ENCODE measurements at places on chromosomes 4 and X.

DNA sequence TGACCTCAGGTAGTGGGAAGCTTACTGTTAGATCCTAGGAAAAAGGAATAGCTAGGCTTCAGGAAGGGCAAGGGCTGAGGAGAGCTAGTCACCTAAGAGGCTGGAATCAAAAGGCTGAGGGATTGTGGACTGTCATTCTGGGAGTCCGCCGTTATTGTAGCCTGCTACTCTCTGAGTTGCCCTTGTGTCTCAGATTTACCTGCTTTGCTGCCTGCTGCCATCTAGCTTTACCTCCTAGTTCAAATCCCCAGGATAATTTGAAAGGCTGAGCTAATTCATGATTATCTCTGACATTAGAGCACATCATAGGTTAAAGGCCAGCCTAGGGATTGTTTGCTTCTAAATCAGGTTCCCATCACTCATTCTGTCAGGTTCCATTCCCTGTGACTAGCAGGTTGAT is 120.2 kb downstream of the FHIP1A start:
- DNase-seq, result no peak

- DNase-seq, result no peak
Measured at GRCh38 chrX:72306851-72307645, 1.3 kb upstream of the CITED1 start.

GRCh38 chr4:1237981-1238675 is 10.8 kb downstream of the CTBP1 start:
- DNase-seq, result no peak

DNA sequence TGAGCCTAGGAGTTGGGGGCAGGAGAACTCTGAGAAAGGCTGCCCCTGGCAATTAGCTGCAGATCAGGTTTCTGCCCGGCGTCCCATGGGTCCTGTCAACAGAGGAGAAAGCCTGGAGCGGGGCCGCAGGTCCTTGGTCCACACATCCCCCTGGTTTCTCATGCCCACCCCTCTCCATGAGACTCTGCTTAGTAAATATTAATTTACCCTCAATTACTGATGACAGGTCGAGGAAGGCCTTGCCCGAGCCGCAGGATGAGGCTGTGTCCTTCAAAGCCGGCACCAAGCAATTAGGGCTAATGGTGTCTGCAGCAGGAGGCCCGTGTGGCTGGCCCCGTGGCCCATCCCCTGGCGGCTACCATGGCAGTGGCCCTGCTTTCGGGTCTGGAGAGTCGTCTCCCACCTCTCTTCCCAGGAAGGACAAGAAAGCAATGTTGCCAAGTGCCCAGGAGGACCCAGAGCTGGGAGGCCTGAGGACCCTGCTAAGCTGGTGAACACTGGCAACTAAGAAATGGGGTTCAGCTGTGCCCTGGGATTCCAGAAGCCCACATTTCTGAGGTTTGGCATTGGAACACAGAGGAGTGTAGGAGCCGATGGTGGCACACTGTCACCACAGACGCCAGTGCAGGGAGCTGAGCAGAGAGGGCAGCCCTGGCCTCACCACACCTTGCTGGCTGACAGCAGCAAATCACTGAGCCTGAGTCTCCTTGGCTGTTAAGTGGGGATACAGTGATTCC is 114.6 kb downstream of the CPZ start:
- no peak for DNase-seq

DNA sequence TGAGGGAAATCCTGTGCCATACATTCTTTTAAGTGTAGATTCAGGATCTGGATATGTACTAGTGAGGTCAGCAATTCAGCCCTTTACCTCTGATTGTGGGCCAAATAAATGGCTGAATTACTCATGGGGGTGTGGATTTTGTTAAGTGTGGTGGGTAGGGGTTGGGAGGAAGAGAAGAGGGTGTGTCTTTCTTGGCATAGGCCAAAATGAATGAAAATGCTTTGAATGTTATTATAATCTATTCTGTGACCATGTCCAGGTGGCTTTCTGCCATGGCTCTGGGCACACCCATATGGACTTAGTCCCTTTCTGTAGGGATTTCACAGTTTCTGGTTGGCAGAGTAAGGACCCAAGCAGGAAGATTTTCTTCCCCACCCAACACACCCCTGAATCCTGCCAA is 244.3 kb downstream of the CBR4 start:
- no peak for DNase-seq

GRCh38 chrX:330726-331150 is 12.1 kb upstream of the GTPBP6 start:
- no peak for DNase-seq

- no peak for DNase-seq
Measured at GRCh38 chr4:25160714-25161592, 704 bp upstream of the SEPSECS start.
